Fibroblast of the aortic adventitia (primary cell): ENCODE measurements at places on chromosomes 4 and X. TPM values are rescaled to one million over a fixed set of nuclear protein-coding genes. Genes with fewer than 3 reads are reported as not detected.

CSAG3 gene
- total RNA-seq, result not detected in 2 replicates

HS3ST1 gene
- 2.5 and 6.8 TPM in 2 replicates for total RNA-seq

SLC7A11 gene
- 21.8 and 118 TPM in 2 replicates for total RNA-seq

EMCN gene
- 0.90 and 0.99 TPM in 2 replicates for total RNA-seq

GASK1B gene
- 22.3 and 37.6 TPM in 2 replicates for total RNA-seq

SLC10A4 gene
- total RNA-seq, result not detected in 2 replicates

PAGE4 gene
- not detected in 2 replicates for total RNA-seq

MMRN1 gene
- total RNA-seq, result 0.45 and 3.7 TPM in 2 replicates

SYTL5 gene
- total RNA-seq, result 0.08 and 0.36 TPM in 2 replicates

SEPTIN11 gene
- total RNA-seq, result 280 and 436 TPM in 2 replicates

DGKK gene
- not detected in 2 replicates for total RNA-seq

SSX4 gene
- not detected in 2 replicates for total RNA-seq

TCEAL6 gene
- total RNA-seq, result not detected in 2 replicates

SYP gene
- total RNA-seq, result 0.16 and 0.18 TPM in 2 replicates

YTHDC1 gene
- 39.3 and 166 TPM in 2 replicates for total RNA-seq

MAB21L2 gene
- 0.63 TPM in 1 of 2 replicates, not detected in the other for total RNA-seq

CCDC120 gene
- total RNA-seq, result 0.90 and 1.2 TPM in 2 replicates

TAPT1 gene
- 11.5 and 21.1 TPM in 2 replicates for total RNA-seq

QDPR gene
- 16.4 and 38.7 TPM in 2 replicates for total RNA-seq

RBM47 gene
- total RNA-seq, result 0.72 and 8.3 TPM in 2 replicates

FUNDC1 gene
- 5.6 and 18.6 TPM in 2 replicates for total RNA-seq

GSPT2 gene
- total RNA-seq, result 9.8 and 11.5 TPM in 2 replicates
